Activated T-helper 9 cell treated with anti-CD3 and anti-CD28 coated beads, Interleukin-2, amount 50 U/mL, for 16 hours (primary cell): ENCODE measurements at places on chromosomes 16 and 17.

- DNase-seq = no peak
These were observed 6.1 kb downstream of the OR1A1 start for GRCh38 chr17:3213587-3213986.

DNA sequence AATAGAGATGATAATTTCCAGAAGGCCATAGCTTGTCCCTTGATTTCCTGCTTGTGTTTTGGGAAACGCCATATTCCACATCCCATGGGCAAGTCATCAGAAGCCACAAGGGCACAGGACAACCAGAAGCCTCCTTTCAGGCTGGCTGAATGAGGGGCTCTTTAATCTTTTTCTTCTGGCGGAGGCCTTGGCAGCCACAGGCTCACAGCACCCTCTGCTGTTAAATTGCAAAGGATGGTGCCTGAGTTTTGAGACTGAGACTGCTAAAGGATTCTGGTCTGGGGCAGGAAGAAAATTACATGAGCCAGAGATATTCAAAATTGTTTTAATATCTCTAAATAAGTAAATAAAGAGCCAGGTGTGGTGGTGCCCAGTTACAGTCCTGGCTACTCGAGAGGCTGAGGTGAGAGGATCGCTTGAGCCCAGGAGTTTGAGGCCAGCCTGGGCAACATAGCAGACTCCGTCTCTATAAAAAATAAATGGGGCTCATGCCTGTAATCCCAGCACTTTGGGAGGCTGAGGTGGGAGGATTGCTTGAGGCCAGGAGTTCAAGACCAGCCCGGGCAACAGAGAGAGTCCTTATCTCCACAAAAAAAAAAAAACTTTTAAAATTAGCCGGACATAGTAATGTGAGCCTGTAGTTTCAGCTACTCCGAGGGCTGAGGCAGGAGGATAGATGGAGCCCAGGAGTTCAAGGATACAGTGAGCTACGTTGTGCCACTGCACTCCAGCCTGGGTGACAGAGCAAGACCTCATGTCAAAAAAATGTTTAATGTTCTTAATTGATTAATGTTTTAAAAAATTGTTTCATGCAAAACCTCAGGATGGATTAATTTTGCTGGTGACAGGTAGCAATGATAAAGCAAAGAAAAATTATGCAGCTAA is 26.3 kb downstream of the AARSD1 start:
- DNase-seq = no peak

GRCh38 chr17:32256701-32257019 is 9.0 kb upstream of the RHBDL3 start:
- no peak for DNase-seq

GRCh38 chr17:79943347-79944241 is 92.1 kb downstream of the TBC1D16 start:
- DNase-seq = no peak

GRCh38 chr17:5508810-5509209 is 22.4 kb downstream of the MIS12 start:
- DNase-seq = no peak

- DNase-seq = no peak
These were observed 140.8 kb downstream of the HAPSTR1 start for GRCh38 chr16:9232102-9232770.

DNA sequence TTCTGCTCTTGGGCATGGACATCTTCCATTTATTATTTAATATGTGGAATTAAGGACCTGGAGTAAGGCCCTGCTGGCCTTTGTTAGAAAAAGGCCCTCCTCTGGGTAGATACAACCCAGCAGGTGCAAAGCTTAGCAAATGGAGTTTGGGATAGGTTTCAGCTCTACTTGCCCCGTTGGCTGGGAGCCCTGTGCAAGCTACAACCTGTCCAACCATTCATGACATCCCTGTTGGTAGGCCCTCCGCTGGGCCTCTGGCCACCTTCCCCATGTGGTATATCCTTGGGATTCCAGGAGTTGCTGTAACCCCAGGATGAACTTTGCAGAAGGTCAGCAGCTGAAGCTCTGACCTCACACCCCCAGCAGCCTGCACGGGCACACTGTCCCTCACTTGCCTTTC is 6.4 kb downstream of the NGFR start:
- no peak for DNase-seq

DNA sequence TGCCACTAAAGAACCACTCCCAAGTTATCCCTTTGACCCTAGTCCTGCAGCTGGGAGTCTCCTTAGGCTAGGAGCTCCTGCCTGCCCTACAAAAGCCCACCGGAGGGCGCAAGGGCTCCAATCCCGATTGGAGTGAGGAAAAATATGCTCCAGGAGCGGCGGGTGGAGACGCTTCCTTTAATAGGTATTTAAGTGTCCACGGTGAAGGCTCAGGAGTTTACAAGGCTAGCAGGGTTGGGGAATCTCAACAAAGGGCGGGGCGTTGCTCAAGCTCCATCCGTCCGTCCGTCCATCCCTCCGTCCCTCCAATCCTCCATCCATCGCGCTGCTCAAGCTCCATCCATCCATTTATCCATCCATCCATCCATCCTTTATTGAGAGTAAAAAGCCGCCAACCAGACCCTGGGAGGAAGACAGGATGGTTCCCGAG is 556 bp upstream of the SPNS1 start:
- no peak for DNase-seq

- DNase-seq = no peak
These were observed 5.8 kb downstream of the PRSS8 start for GRCh38 chr16:31129568-31130335.

GRCh38 chr16:1158456-1159324 is 5.8 kb downstream of the CACNA1H start:
- DNase-seq = no peak

GRCh38 chr17:70564006-70564620 is 394.8 kb downstream of the KCNJ2 start:
- no peak for DNase-seq

GRCh38 chr17:12927001-12927400 is 90.8 kb downstream of the ELAC2 start:
- no peak for DNase-seq

GRCh38 chr16:17362183-17362582 is 108.6 kb downstream of the XYLT1 start:
- DNase-seq = no peak

- no peak for DNase-seq
These were observed 23.2 kb downstream of the ZNF652 start for GRCh38 chr17:49338883-49339282.

- no peak for DNase-seq
These were observed 1.7 kb upstream of the METTL22 start for GRCh38 chr16:8619671-8620370.

DNA sequence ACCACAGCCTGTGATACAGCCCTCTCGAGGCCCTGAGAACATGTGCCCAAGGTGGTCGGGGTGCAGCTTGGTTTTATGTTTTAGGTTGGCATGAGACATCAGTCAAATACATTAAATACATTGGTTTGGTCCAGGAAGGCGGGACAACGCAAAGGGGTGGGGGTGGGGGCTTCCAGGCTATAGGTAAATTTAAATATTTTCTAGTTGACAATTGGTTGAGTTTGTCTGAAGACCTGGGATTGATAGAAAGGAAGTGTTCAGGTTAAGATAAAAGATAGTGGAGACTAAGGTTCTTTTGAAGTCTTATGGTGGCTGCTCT is 1.2 kb upstream of the ZKSCAN2 start:
- no peak for DNase-seq

DNA sequence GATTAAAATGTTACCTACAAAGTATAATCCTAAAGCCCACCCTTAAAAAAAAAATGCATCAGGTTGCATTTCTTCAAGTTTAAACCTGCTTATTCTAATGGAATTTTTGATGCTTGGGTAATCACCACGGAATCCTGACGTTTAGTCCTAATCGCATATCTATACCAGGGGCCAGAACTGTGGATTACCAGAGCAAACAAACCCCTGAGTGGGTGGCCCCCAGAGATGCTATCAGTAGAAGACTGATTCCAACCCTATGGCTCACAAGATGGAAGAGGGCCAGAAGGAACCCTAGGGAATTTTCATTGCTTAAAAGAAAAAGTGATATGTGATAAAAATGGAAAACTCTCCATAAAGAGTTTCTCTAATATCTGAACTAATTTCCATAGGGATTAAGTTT is 152.2 kb upstream of the NOG start:
- no peak for DNase-seq

- no peak for DNase-seq
These were observed 15.5 kb upstream of the RBFOX3 start for GRCh38 chr17:79626156-79626890.

DNA sequence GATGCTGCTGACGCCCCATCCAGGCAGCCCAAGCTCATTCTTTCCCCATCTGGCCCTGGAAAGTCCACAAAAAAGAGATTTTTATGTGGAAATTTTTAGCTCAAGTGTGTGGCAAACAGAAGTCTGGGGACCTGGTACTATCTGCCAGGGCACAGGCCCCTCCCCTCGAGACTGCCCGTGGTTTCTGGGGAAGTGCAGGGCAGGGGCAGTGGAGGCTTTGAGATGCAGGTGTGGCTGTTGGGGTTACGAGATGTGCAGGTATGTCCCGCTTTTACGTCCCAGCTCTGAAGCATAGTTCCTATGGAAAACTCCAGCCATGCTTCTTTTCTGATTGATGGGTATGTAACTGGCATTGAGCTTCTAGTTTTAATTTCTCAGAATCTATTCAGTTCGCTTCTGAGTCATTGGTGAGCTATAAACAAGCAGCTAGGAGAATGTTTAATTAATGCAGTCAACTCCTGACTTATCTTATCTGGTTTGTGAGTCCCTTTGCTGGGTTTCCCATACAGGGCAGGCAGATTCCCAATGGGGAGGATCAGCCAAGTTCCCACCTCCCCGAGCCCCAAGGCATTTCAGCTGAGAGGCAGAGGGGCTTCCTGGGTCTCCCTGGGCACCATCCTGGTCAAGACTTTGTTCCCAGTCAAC is 16.2 kb downstream of the TBX4 start:
- no peak for DNase-seq

GRCh38 chr16:16774389-16774788 is 395.4 kb downstream of the NPIPA7 start:
- no peak for DNase-seq

GRCh38 chr17:78645421-78646295 is 68.5 kb upstream of the DNAH17 start:
- DNase-seq = peak; percentile 43

- no peak for DNase-seq
These were observed 15.0 kb downstream of the OR1F1 start for GRCh38 chr16:3202903-3203539.

DNA sequence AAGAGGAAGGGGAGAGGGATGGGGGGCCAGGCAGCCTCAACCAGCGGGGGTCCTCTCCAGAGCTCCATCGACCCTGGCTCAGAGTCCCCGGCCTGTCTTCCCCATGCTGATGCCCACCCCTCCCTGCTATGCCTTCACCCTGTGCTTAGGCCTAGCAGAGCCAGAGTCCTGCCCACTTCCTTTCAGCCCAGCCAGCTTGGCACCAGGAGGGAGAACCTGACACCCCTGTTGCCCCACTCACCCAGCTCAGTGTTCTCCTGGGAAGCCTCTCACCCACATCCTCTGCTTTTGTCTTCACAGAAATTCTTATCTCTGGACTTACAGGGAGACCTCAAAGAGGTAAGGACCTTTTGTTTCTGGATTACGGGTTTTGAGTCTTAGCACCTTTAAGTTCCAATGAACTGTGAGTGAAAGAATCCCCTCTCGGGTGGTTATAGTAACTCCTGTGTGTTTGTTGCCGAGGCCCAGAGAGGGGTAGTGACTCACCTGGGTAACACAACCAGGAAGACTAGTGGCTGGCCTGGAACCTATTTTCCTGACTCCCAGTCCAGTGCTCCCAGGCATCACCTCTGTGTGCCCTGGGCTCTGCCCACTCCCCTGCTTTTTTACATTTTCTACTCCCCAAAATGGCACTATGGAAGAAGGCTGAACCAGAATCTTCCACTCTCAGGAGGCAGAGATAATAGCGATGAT is 53.3 kb downstream of the CES1 start:
- DNase-seq = no peak

- no peak for DNase-seq
These were observed 19.3 kb upstream of the FLCN start for GRCh38 chr17:17256316-17256715.

DNA sequence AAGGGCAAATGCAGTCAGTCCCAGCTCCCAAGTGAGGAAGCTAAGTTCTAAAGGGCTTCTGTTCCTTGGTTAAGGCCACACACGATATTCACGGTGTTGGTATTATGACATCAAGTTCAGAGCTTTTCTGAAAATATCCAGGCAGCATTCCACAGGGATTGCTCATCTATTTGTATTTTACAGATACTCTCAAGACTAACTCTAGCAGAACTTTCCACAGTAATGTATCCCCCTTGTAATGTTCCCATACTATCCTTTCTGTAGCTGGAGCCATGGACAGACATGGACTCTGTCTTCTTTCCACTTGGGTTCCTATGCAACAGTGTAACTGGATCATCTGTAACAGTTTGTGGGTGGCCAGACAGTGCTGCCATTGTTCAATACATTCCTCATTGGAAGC is 13.5 kb downstream of the SDR42E1 start:
- DNase-seq = no peak

- no peak for DNase-seq
These were observed 6.6 kb upstream of the TEKT3 start for GRCh38 chr17:15348021-15348420.
